ENCODE measurements at places on chromosomes 2 and 18.

- no peak for DNase-seq
These were observed 8.7 kb downstream of the KLHL29 start for GRCh38 chr2:23393722-23394121.

- DNase-seq = no peak
These were observed 138.9 kb downstream of the CCDC148 start for GRCh38 chr2:158317642-158318041.

GRCh38 chr2:168992026-168992425, 39.1 kb downstream of the ABCB11 start:
- DNase-seq = no peak

DNA sequence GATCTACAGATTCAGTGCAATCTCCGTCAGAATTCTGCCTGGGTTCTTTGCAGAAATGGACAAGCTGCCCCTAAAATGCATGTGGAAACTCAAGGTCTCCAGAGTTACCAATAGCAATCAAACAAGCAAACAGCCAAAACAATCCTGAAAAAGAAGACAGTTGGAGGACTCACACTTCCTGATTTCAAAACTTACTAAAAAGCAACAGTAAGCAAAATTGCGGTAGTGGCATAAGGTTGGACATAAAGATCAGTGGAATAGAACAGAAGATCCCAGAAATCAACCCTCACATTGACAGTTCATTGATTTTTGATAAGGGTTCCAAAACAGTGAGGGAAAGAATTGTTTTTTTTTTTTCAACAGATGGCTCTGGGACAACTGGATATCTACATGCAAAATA, 59.7 kb downstream of the NPPC start:
- DNase-seq = no peak

DNA sequence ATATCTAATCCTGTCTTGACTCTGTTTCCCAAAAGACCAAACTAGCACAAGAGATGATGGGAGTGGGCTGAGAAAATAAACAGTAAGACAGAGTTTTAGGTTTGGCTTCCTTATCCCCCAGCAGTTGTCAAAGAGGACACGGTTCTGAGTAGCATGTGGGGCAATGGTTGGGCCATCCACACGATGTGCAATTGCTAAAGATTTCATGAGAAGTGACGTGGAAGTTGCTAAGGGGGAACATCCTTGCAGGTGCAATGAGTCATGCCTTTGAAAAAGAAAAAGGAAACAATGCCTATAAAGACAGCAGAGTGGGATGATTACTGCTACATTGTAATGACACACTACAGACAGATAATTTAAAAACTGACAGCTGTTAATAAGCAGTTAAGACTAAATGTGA, 1395.8 kb downstream of the LRP1B start:
- DNase-seq = no peak

DNA sequence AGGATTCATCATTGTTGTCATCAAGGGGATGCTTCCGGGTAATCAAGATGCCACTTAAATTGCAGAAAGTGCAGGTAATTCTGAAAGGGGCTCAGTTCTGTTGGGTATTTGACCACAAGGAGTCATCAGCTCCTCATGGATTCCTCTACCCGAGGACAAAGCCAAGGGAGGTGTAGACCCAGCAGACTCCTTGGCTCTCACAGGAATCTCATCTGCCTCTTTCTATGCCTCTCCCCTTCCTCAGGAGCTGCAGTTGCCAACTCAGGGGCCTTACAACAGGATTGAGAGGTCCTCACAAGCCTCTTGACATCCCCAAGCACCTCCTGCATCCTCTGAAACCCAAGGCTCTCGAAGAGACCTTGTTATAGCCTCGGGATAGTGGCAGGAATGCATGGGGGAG, 44.0 kb downstream of the ITGB6 start:
- no peak for DNase-seq

GRCh38 chr2:158921599-158922408, 46.6 kb upstream of the TANC1 start:
- DNase-seq = no peak

All from HCT116 (cell line).